Fibroblast of villous mesenchyme (primary cell): ENCODE measurements at places on chromosomes 5 and 9. TPM values are rescaled to one million over a fixed set of nuclear protein-coding genes. Genes with fewer than 3 reads are reported as not detected.

The DAPK1 gene
- total RNA-seq: 3.9 and 8.6 TPM in 2 replicates

The TGFBI gene
- 281 and 496 TPM in 2 replicates for total RNA-seq

The GPR151 gene
- total RNA-seq: not detected in 2 replicates

The STING1 gene
- 25.9 and 26.7 TPM in 2 replicates for total RNA-seq

The SPATA9 gene
- 1.3 TPM in 2 replicates for total RNA-seq

The SLC6A7 gene
- under 0.01 TPM in 2 replicates for total RNA-seq

The CXCL14 gene
- total RNA-seq: not detected in 2 replicates

The CYFIP2 gene
- 11.6 and 13.4 TPM in 2 replicates for total RNA-seq

The SLC6A19 gene
- total RNA-seq: not detected in 2 replicates

The LCN9 gene
- not detected in 2 replicates for total RNA-seq

The OMD gene
- total RNA-seq: not detected in 2 replicates

The RNF224 gene
- total RNA-seq: not detected in 2 replicates

The PRXL2C gene
- total RNA-seq: 15.5 and 21.6 TPM in 2 replicates

The AQP3 gene
- 0.86 and 0.97 TPM in 2 replicates for total RNA-seq

The TPD52L3 gene
- total RNA-seq: not detected in 2 replicates

The FOXD4L6 gene
- total RNA-seq: under 0.01 TPM in 1 of 2 replicates, not detected in the other

The MEIKIN gene
- not detected in 2 replicates for total RNA-seq

The HRCT1 gene
- total RNA-seq: 0.43 and 0.97 TPM in 2 replicates

The TRIP13 gene
- 16.8 and 29.8 TPM in 2 replicates for total RNA-seq

The TLR4 gene
- 8.4 and 18.1 TPM in 2 replicates for total RNA-seq

The HCN1 gene
- under 0.01 TPM in 2 replicates for total RNA-seq

The UBTD2 gene
- 20.3 and 23.7 TPM in 2 replicates for total RNA-seq

The PPP6C gene
- 27.4 and 43.2 TPM in 2 replicates for total RNA-seq

The PDLIM4 gene
- total RNA-seq: 42.8 and 97.2 TPM in 2 replicates

The ECPAS gene
- total RNA-seq: 99.3 and 114 TPM in 2 replicates

The EGFLAM gene
- total RNA-seq: 3.0 and 5.5 TPM in 2 replicates

The TCF7 gene
- under 0.01 and 0.97 TPM in 2 replicates for total RNA-seq

The WNK2 gene
- total RNA-seq: not detected in 2 replicates

The TLX3 gene
- not detected in 2 replicates for total RNA-seq

The FBP2 gene
- not detected in 2 replicates for total RNA-seq

The INSL6 gene
- total RNA-seq: 0.43 and 0.64 TPM in 2 replicates

The SLCO6A1 gene
- total RNA-seq: under 0.01 and 0.32 TPM in 2 replicates

The HK3 gene
- total RNA-seq: not detected in 2 replicates

The RAD17 gene
- 21.3 and 27.2 TPM in 2 replicates for total RNA-seq

The KIF4B gene
- under 0.01 TPM in 1 of 2 replicates, not detected in the other for total RNA-seq

The FOXD4 gene
- under 0.01 and 0.43 TPM in 2 replicates for total RNA-seq

The KCNT1 gene
- not detected in 2 replicates for total RNA-seq

The GLRA1 gene
- total RNA-seq: not detected in 2 replicates

The SVEP1 gene
- 39.6 and 81.2 TPM in 2 replicates for total RNA-seq

The GPX8 gene
- total RNA-seq: 133 and 182 TPM in 2 replicates

The DBH gene
- total RNA-seq: not detected in 2 replicates
